Cardiac muscle cell (in vitro differentiated cells and primary cell): ENCODE measurements at places on chromosomes 7 and 10. TPM values are rescaled to one million over a fixed set of nuclear protein-coding genes. Genes with fewer than 3 reads are reported as not detected.

GRCh38 chr7:131000873-131001272, 266.9 kb upstream of the KLF14 start:
- no peak for DNase-seq

DNA sequence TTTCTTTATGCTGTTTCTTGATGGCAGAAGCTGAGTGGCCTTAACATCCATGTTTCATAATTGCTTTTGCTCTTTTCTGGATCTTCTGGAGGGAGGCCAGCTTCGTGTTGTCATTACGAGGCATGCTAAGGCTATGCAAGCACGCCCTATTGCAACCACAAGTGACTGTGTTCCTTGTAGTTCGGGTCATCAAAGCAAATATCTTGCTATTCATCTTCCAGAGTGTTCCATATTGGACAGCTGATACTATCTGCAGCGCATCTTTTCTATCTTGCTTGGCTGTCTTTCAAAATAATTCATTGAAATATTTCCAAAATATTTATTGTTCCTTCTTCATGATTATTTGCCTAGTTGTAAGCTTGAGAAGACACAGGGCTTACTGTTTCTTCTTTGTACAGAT, 5.0 kb downstream of the EPHB6 start:
- peak; percentile 83 for DNase-seq

DNA sequence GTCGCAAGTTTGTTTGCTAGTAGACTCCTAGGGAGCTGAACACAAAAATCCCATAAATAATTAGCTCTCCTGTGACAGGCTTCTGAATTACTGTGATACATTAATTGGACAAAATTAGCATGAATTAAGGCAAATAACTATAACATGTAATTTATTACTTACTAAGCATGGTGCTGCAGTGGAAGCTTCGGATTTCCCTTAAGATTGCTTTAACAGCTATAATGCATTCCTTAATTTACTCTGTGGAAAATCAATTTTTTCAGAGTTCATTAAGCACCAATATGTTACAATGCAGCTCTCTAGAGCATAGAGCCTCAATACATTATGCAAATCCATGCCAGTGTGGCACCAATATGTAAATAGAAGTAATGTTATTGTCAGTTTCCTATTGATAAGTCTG, 201.5 kb downstream of the MDFIC start:
- no peak for DNase-seq

- no peak for DNase-seq
Measured at GRCh38 chr7:157543791-157544190, 207.0 kb downstream of the DNAJB6 start.

DNA sequence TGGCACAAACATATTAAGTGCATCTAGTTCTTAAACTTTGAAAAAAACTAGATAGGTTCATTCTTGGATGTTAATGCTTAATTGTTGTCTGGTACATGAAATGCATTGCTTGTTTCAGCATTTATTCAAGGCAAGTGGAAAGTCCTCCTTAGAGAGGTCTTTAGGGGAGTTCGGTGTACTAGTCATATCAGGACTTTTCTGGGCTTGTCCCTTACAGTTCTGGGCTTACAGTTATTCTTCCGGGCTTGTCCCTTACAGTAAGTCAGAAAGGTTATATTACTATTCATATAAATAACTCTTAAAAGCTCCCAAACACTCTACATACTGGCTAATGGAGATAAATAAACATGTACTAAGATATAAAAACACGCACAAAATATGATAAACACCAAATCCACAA, 61.6 kb upstream of the MRLN start:
- DNase-seq, result no peak

GRCh38 chr7:82472966-82473365, 29.4 kb upstream of the CACNA2D1 start:
- no peak for DNase-seq

- no peak for DNase-seq
Measured at GRCh38 chr7:6205971-6206660, 66.3 kb downstream of the CYTH3 start.

DNA sequence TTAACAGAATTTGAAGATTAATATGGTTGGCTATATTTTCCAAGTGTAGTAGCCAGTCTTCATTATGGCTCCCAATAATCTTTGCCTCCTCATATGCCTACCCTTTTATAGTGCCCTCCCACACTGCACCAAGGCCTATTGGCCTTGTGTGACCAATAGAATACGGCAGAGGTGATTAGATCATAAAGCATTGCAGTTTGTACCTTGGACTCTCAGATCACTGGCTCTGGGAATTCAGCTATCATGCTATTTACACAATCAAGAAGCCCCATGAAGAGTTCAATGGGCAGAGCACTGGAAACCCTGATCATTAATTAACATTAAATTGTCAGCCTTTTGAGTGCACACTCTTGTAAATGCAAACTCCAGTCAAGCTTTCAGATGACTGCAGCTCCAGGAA, 154.5 kb upstream of the MAGI2 start:
- DNase-seq, result no peak

GRCh38 chr10:36170142-36170719, 528.1 kb upstream of the FZD8 start:
- no peak for DNase-seq

DNA sequence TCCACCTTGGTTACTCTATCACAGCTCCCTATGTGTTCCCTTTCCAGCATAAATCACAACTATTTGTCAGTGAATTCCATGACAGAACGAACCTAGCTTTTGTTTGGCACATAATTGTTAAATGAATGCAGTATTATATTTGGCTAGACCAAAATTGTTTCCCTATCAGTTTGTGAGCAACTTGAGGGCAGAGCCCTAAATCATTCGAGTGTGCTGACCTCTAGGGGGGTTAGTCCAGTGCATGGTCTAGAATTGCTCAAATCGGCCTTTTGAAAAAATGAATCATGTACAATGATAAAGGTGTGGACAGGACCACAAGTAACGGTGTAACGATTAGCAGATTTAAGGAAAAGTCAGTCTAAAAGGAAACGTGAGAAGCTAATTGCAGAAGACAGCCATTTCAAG, 475 bp upstream of the NRBF2 start:
- no peak for DNase-seq

- DNase-seq, result no peak
Measured at GRCh38 chr10:112226439-112227248, 43.1 kb upstream of the GPAM start.

DNA sequence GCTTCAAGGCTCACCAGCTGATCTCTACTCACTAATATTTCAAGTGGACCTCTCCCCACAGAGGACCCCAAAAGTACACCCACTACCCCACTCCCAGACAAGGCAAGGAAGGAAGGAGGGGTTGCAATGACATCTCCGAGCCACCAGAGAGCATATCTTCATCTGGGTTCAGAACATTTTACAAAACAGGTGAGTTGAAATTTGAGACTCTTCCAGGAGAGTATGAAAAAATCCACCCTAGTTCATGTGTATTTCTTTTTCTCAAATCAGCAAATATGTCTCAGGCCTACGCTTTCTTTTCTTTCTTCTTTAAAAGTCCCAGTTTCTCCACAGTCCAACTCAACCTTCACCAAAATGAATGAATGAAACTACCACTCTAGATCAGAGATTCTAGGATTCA, 61.9 kb downstream of the SGMS1 start:
- DNase-seq, result no peak

DNA sequence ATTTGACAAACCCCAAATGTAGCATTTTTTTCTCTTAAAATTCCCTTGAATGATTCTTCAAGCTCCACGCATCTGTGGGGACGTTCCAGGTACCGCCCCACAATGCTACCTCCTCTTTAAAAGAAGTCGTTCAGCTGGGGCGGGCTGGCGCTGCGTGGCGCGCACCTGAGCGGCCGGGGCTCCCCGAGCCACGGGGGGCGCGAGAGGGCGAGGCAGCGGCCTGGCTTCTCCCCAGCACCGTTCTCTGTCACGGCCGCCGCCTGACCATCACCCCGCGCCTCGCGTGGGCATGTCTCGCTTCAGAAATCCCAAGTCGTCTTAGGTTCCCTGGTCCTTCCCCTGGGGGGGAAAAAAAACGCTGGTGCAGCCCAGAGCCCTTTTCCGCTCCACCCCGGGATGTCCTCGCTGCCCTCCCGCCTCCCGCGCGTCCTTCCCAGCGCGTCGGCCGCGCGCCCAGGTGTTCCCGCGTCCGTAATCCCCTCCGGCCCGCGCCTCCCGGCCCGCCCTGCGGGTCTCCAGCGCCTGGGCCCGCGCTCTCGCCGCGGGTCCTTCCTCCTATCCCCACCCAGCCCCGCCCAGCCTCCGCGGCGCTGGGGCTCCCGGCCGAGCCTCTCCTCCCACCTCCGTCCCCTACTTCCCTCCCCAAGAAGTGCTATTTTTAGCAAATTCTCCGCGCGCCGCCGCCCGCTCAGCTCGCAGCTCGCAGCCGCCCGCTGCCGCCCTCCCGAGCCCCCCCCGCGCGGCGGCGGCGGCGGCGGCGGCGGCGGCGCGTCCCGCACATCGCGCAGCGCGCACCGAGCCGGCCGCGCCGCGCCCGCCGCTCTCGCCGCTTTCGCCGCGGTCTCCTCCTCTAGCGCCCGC, 58.7 kb upstream of the PRPS1L1 start:
- DNase-seq, result peak; percentile 36

DNA sequence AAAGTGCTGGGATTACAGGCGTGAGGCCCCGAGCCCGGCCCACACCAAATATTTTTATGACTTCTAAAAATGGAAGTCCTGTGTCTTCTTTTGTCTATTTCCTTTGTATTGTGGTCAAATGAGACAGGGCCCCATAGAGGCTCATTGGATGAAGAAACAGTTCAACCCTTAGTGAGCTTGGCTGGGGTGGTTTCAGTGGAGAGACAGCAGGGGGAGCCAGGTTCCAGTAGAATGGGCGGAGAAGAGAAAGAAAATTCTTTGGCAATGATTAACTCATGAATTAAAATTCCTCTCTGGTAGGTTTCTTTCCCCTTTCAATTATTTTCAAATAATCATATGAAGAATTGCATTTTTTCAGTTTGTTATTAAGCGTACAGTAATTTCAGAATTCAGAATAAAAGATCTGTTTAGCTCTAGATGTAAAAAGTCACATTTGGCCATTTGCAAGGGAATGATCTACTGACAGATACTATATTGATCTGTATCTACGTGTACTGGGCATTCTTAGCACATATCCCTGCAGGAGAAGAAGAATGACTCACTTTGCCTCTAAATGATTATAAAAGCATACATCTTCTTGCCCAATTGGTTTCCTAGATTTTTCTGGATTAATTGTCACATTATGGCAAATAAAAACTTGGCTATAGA, 43.2 kb downstream of the PNLIPRP3 start:
- DNase-seq, result no peak

DNA sequence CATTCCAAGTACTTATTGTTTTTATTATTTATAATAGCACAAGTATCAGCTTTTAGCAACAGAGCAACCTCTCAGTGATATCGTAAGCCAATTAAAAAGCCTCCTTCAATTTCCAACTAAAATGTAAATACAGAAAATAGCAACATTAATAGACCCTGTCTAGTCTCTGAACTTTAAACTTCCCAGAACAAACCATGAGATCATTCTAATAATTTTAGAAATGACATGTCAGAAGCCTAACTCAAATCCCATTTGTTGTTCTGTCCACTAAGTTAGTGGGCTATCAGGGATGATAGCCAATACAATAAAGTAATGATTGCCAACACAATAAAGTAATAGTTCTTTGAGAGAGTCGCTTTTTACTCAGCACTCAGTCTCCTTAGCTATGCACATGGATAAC, 22.3 kb upstream of the LRRN3 start:
- no peak for DNase-seq

- DNase-seq, result no peak
Measured at GRCh38 chr7:85262891-85263290, 76.0 kb upstream of the SEMA3D start.

The NANOS1 gene
- total RNA-seq, result 1.0 and 1.5 TPM in 2 replicates

The VGF gene
- total RNA-seq, result 0.99 and 1.2 TPM in 2 replicates

The AKR1C1 gene
- 5.5 and 22.5 TPM in 2 replicates for total RNA-seq

The GRID2IP gene
- 0.07 and 0.24 TPM in 2 replicates for total RNA-seq

The AGBL3 gene
- total RNA-seq, result 1.4 and 1.7 TPM in 2 replicates

The SCART1 gene
- total RNA-seq, result 0.74 and 5.6 TPM in 2 replicates

The ASAH2 gene
- total RNA-seq, result 0.15 and 5.4 TPM in 2 replicates

The HUS1 gene
- 22.3 and 37.4 TPM in 2 replicates for total RNA-seq

The TEX36 gene
- not detected in 2 replicates for total RNA-seq

The VKORC1L1 gene
- total RNA-seq, result 7.3 and 8.6 TPM in 2 replicates

The ANKMY2 gene
- total RNA-seq, result 36.7 and 54.1 TPM in 2 replicates
